ENCODE measurements at places on chromosomes 5 and 9.

DNA sequence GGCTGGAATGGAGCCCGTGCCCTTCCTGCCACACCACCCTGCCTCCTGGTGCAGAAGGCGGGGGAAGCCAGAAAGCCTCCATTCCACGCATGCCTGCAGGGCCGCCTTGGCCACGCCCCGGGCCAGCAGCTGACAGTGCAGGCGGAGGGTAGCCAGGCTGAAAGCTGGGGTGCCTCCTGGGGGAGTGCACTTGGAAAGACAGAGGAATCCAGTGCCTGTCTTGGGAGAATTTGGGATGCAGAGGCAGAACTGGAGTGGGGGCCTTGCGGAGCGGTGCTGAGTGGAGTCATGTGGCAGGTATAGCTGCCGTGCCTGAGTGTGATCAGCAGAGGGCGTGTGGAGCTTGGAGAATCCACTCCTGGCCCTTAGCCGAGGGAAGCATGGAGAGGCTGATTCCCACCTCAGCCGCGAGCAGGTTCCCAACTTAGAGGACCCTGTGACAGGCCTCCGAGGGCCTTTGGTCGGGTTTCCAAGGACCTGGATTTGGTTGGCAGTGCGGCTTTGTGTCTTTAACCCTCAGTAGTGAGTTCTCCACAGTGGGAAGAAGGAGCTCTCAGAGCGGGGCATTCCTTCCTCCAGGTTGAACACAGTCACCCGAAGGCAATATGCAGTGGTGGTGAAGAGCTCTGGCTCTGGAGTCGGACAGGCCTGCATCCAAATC is 9.1 kb upstream of the URM1 start:
- DNase-seq: peak; percentile 39

DNA sequence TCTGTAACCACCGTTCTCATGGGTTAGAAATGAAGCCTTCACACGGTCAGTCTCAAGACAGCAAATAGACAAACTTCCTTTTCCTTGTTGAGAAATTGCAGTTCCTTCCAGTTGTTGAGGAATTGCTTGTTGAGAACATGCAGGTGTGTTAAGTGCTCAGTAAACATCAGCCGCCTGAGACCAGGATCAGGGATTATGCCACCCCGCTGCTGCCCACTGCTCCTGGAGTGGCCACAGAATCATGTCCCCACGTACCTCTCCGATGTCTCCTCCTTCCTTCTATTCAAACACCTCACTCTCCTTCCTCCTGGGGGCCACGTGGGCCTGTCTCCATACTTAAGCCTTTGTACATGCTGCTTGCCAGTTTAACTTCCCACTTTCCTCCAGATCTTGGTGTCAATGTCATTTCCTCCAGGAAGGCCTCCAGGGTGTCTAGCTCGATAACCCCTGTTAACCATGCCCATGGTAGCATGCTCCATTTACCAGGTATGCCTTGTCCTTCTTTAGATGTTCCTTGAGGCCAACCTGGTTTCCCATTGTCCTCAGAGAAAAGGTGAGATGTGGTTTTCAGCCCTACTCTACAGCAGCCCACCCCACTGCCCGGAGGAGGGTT is 33.8 kb upstream of the RPL26L1 start:
- DNase-seq: no peak

GRCh38 chr9:108474356-108474755 is 381.4 kb downstream of the ACTL7B start:
- no peak for DNase-seq

DNA sequence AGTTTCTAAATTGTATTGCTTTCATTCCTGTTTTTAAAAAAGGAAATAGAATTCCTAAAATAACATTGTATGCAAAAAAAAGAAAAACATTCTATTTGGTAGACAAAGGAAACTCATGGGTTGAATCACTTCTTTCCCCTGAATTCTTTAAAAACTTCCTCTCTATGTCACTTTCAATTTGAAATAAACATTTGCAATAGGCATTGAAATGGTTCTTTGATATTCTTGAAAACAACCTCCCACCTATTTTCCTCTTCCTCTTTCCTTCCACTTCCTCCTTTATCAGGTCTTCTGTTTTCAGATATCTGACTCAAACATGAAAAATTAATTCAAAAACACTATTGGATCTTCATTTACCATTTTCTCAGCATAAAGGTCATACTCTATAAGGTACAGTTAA is 442.0 kb upstream of the MEF2C start:
- DNase-seq: no peak

DNA sequence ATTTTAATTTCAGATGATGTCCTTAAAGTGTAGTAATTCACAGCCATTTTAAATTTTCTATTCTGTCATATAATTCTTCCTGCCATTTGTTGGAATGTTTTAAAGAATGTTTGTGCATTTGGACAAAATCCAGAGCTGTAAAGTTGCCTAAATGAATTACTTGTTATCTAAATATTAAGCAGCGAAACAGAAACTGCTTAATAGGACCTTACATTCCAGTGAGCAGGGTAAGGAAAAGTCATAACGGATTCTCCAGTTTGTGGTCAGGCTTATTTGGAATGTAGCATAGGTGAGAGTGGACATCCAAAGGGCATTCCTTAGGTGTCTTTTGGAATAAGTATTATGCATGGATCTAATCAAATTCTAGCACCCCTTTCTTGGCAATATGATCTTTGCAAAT is 410.4 kb upstream of the PTPRD start:
- DNase-seq: no peak

Measured in stimulated activated CD4-positive, alpha-beta T cell treated with anti-CD3 and anti-CD28 coated beads, Interleukin-15, amount 100 ng/mL, for 1 hour (primary cell).